Activated CD4-positive, alpha-beta T cell treated with anti-CD3 and anti-CD28 coated beads for 1 hour (primary cell): ENCODE measurements at places on chromosomes 2 and 18.

DNA sequence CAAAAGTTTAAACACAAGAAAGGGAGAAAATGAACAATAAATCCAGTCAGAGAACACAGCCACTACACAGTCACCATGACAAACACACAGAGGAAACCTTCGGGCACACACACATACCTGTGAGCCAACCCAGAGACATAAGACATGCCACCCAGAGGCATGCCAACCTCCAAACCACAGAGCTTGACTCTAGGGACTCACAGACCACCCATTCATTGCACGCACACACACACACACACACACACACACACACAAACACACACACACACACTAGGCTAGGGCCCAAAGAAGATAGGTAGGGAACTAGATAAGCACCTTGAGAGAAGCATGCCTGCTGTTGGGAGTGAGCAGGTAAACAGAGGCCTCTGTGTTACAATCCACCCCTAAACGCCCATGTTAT is 9.1 kb downstream of the SIX3 start:
- no peak for DNase-seq

DNA sequence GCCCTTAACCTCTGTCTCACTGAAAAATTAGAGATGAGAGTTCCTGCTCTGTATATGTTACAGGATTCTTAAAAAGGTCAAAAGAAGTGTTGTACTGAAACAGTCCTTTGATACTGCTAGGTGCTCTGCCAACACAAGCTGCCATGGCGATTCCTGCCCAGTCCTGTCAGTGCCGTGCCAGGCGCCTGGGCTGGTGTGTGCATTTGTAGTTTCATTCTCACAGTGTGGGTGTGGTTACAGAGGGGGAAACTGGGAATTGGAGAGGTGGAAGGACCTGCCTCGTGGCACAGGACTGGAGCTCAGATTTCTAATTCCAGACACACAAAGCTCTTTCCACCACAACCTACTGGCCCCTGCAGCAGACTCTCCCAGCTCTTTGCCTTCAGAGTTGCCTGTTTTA is 122.3 kb upstream of the RAB6C start:
- DNase-seq, result no peak

DNA sequence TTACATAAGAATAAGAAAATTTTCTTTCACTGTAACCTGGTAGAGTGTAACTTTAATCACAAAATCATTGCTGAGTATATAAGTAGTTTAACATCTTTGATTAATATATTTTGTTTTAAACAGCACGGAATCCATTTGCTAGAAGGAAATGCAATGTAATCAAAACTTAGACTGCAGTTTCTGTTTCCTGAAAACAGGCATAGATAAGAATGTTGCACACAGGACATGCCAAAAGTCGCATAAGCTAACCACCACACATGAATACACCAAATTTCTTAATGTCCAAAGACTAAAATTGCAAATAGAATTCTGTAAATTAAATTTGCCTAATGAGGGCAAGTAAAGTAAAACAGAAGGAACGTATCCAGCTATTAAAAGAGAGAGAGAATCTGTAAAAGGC is 51.0 kb upstream of the SERPINB2 start:
- no peak for DNase-seq

DNA sequence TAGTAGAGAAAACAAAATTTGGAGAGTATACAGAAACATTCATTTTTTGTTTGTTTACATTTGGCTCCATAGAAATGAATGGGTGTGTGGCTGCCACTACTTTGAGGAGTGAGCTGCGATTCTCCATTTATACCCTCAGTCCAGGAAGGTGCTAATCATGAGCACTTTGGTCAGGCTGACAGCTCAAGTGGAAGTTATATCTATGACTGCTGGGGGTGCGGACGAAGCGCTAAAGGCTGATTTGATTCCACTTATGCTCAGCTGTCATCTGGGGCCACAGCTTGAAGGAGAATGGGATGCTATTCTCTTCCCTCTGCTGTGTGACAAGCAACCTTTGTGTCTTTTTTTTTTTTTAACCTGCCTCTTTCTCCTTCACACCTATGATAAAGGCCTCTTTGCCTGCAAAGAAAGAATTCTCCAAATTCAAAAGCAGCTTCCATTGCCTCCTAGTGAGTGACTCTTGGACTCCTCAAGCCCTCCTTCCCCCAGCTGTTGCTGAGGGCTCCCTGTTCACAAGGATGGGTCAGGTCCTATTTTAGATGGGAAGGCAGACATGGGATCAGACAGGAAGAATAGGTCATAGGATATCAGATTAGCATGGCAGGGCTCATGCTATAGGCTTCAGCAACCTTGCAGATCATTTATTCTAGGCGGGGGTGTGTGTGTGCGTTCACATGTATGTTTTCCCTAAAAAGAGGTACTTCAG is 201.6 kb downstream of the SETBP1 start:
- DNase-seq, result no peak

GRCh38 chr18:27447451-27447881 is 262.4 kb upstream of the CHST9 start:
- no peak for DNase-seq

GRCh38 chr2:109611467-109612095 is 2.2 kb downstream of the SEPTIN10 start:
- DNase-seq, result no peak

- DNase-seq, result no peak
Measured at GRCh38 chr18:38170845-38171244, 605.2 kb upstream of the CELF4 start.

DNA sequence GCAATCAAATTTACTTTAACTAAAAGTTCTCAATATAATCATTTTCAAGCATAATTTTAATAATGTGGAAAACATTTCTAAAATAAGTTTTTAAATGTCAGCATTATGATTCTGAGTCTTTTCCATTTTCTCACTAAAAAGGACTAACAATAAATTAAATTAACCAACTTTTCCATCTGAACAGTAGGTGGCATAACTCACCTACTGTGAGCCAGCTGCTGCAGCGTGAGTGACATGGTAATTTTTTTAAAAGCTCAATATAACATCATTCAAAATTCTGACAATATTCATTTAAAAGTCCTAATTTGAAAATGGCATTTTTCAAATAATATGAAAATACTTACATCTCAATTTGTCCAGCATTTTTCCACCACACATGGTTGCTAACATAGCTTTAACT is 66.5 kb downstream of the DTNB start:
- DNase-seq, result no peak

GRCh38 chr2:11352781-11353537 is 8.5 kb upstream of the ROCK2 start:
- DNase-seq, result no peak

GRCh38 chr2:234514873-234515638 is 18.2 kb upstream of the ARL4C start:
- DNase-seq, result no peak

DNA sequence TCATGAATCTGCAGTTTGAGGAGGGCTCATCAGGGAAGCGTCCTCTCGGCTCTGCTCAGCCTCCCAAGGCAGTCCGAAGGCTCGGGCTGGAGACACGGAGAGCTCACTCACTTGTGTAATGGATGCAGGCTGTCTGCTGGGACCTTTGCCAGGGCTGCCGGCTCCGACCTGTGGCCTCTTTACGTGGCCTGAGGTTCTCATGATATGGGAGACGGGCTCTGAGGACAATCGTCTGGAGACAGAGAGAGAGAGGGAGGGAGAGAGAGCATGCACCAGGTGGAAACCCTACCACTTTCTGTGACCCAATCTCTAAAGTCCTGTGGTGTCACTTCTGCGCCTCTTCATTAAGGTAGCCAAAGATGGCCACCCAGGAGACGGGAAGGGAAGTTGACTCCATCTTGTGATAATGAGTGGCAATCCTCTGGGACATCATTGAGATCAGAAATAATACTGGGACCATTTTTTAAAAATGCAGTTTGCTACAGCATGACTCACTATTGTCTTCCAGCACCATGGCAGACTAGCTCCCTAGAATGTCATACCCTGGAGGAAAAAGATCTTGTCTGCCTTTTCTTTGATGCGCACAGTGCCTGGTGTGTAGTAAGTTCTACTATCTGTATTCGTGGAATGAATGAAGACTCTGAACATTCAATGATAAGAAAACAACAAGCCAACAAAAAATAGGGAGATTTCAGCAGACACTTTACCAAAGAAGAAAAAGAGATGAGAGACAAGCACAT is 60.2 kb downstream of the CD8B2 start:
- DNase-seq, result no peak

- DNase-seq, result no peak
Measured at GRCh38 chr2:105600949-105601794, 143.5 kb upstream of the NCK2 start.
